ENCODE measurements at places on chromosomes 6 and 20.

DNA sequence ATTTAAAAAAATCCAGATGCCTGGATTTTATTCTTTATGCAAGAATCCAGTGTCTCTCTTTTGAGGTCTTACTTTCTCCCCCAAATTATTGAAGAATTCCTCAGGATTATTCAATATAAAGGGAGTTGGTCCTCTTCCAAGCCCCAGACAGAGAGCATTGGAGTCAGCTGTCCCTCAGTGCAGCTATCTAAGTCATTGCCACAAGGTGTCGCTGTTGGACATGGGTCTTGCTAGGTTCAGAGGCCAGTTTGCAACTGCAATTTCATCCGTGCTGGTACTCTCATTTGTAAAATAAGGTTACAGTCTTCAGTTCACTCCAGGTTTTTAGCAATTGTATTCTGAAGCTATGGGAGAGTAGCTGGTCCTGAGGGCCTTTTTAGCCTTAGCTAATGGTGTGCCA, 27.8 kb downstream of the CCN2 start:
- peak; percentile 41 for DNase-seq

DNA sequence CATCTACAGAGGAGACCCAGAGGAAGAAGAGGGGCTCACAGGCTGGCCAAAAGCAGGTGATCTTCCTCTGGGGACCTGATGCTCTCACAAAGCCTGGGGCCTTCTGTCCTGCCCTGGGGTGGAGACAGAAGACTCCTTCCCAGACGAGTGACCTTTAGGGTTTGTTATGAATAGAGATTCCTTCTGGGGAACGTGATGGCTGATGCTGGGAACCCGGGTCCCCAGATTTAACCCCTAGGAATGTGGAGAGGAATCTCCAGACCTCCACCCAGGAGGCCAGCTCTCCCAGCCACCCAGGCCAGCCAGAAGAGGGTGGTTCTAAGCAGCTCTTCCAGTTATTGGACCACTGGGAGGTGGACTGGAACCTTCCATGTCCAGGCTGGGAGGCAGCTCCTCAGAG, 16.8 kb upstream of the CCN5 start:
- no peak for DNase-seq

DNA sequence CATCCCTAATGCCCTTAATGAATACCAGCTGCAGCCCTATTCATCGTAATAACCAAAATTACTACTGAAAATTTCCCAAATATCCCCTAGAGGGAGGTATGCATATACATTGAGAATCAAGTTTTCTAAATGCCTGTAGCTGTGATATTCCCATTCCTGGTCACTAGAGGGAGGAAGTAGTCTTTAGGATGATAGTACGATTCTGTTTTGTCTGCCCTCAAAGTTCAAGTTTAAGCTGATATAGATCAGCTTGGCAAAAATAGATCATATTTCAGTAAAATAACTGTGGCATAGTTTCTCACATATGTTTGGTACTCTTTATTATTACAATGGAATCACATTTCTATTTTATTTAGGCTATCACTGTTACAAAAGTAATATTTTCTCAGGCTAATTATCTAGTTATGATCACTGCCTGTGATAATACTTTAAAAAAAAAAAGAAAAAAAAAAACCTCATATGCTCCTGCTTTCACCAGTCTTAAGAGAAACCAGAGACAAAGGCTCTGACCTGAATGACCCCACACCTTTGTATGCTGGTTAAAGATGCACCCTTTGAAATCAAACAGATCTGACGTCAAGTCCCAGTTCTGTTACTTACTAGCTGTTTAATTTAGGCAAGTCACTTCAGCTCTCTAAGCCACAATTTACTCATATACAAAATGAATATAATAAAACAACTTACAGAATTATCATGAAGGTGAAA, 11.0 kb downstream of the TSPYL1 start:
- DNase-seq = peak; percentile 79

GRCh38 chr6:150676344-150676743, 76.7 kb downstream of the PLEKHG1 start:
- DNase-seq = no peak

- no peak for DNase-seq
Measured at GRCh38 chr6:38476888-38477287, 162.8 kb downstream of the BTBD9 start.

GRCh38 chr6:158643836-158644230, 710 bp downstream of the DYNLT1 start:
- DNase-seq = no peak

DNA sequence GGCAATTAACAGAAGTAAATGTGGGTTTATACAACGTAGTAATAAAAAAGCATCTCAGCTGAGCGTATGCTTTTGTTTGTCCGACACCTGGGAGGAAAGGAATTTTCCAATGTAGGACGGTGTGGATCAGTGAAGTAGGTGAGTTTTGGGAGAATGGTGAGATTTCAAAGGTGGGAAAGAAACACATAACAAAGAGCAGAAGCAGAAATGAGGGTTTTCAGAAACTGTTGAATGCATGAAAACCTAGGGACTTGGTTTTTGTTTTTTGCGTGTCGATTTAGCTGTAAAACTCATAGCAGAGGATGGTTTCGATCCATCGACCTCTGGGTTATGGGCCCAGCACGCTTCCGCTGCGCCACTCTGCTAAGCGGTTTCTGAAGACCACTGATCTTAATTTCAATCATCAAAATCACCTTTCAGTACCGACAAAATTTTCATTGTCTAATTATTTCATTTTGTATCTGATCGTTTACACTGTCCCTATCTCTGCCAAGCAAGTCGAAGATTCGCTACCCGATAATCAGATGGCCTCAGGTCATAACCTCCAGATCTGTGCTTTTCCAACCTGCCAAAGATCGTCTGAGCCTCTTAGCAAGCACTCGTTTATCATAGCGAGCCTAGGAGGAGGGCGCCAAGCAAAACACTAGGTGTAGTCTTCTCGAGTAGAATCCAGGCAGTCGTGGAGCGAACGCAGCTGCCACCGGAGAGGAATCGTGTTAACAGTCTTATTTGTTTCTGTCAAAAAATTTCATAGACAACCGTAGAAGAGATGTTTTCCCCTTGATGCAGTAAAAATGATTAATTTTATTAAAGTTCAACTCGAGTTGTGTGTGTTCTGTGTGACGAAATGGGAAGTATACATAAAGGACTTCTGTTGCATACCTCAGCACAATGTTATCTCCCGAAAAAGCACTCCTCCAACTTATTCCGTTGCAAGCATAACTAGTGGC, 20.9 kb upstream of the POM121L2 start:
- peak; percentile 50 for DNase-seq

DNA sequence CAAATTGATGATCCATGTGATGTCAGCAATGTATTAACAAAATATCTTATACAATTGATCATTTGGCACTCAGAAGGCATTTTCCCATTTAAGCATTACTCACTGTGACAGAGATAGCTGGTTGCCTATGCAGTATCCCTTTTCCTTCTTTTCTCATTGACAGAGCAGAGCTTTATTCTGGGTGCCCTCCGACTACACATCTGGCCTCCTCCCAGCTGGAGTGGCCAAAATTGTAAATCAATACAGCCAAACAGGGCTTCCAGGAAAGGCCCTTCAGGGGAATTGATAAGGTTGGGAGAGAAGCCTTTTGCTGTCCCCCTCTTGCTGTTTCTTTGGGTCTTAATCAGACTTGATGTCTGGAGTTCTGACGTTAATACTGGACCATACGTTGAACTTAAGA, 9.6 kb upstream of the BLOC1S5 start:
- DNase-seq = no peak

DNA sequence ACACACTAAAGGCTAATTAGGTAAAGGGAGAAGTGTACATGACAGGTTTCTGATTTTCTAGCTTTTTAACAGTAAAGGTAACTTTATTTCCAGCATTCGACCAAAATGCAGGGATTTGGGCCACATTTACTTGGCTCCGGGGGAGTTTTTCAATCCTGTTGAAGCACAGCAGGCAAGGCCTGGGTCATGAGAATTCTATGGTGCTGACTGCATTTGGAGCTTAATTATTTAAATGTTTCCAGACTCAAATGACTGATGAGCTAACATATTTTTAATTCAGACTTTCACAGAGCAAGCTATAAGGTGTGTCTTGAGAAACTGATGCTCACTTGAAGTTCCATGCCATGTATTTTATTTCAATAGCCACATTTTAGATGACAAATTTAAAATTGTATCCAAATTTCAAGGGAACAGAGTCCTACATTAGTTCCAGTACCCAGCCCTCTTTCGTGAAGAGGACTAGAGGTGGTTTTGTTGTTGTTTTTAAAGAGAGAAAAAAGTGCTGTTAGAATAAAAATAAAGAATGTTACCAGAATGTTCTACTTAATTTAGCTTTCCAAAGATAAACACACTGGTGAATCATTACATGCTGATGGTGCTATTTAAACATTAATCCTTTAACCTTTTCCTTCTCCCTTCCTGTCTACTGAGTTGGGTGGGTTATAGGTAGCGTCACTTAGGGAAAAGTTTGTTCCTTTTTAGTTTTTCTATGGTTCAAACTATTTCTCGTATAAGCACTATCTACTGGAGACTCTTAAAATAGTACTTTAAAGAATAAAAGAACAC, 82.3 kb upstream of the PHACTR2 start:
- DNase-seq = no peak

DNA sequence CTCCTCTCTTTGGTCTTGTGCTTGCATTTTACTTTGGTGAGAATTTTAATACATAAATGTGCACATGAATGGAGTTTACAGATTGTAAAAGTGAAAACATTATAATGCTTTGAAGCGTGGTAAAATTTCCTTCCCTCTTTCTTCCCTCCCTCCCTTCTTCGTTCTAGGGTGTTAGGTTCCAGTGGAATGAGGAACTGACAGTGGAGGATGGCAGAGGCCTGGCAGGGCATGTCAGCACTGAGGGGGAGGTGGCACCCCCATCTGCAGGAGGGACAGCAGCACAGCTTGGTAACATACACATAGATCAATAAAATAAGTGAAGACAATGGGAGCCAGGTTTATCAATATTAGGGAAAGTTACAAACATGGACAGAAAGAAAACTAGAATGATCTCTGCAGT, 47.5 kb downstream of the RNASET2 start:
- no peak for DNase-seq

DNA sequence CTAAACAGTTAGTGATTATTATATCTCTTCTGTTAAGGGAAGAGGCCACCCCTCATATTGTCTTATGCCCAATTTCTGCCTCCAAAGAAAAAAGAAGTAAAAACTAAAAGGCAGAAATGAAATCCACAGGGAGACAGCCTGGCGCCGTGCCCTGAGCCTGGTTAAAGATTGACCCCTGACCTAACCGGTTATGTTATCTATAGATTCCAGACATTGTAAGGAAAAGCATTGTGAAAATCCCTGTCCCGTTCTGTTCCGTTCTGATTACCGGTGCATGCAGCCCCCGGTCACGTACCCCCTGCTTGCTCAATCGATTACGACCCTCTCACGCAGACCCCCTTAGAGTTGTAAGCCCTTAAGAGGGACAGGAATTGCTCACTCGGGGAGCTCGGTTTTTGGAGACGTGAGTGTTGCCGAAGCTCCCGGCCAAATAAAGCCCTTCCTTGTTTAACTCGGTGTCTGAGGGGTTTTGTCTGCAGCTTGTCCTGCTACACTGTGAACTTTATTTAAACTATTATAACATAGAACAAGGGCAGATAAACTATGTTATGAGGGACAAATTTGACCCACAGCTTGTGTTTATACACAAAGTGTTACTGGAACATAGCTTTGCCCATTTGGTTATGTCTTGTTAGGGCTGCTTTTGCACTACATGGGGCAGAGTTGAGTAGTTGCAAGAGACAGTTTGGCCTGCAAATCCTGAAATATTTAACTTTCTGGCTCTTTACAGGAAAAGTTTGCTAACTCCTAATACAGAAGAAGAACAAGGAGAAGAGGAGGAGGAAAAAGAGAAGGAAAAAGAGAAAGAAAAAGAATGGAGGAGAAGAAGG, 49.6 kb downstream of the CD24 start:
- DNase-seq = no peak

DNA sequence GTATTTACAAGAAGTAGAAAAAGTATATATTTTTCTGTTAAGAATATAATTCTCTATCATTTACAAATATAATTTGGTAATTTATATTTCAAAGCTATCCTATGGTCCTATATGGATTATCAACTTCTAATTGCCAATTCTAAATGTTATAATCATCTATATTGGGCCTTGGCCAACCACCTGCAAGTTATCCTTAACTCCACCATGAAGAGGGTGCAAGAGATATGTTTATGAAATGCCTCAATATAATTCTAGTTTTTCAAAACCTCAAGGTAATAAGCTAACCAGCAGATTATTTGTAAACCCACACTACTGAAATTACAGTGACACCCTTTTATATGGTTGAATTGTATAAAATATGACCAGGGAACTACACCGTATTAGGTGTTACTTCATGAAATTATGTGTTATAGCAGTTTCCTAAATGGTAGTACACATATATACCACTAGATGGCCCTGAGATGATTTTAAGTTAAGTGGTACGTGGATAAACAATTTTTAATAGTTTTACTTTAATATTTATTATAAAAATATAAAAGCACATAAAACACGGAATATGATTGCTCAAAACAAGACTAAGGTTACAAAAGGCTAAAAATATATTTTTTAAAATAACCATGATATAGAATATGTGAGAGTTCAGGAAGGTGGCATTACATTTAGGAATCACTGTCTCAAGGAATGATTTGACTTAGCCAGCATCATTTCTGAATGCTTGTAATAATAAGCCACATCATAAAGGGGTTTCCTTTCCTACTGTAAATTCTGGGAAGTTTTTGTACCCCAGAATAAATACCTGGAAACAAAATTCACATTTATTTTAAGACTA, 9.8 kb upstream of the PNISR start:
- peak; percentile 1 for DNase-seq

DNA sequence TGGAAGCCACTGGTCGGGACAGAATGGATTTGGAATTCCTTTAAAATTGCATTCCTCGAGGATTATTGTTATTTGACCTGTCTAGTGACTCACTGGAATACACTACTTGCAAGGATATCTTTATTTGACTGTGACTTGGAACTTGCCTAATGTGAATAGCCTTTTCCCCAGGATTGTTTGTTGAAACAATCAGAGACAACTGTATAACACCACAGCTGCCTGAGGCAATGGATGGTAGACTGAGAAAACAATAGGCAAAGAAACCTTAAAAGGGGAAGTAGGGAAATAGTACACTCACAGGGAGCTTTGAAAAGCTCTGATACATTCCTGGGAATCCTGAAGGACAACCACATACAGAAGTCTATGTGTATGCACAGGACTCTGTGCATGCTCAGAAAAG, 465.3 kb downstream of the BMP2 start:
- DNase-seq = no peak

- no peak for DNase-seq
Measured at GRCh38 chr20:38649275-38649891, 47.8 kb downstream of the ARHGAP40 start.

GRCh38 chr6:69116658-69117057, 481.6 kb downstream of the ADGRB3 start:
- no peak for DNase-seq

DNA sequence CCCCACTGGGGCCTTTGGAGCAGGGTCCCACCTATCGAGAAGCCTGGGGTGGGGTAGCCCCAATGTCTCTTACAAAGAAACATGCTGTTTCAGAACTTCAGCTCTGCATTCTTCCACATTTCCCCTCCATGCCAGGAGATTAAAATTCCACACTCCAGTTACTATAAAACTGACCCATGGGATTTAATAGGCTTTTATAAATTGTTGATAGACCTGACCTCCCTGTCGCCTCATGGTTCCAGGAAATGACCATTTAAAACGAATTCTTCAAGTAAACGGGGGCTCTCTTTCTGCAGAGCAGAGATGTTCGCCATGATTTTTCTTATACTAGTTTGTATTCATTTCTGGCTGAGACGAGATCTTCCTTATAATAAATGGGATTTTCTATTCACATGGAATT, 19.3 kb downstream of the RIN2 start:
- no peak for DNase-seq
